ENCODE measurements at places on chromosomes 13 and 19.
A peak's percentile ranks its signal among the peaks of the same experiment; 100 is the strongest.

DNA sequence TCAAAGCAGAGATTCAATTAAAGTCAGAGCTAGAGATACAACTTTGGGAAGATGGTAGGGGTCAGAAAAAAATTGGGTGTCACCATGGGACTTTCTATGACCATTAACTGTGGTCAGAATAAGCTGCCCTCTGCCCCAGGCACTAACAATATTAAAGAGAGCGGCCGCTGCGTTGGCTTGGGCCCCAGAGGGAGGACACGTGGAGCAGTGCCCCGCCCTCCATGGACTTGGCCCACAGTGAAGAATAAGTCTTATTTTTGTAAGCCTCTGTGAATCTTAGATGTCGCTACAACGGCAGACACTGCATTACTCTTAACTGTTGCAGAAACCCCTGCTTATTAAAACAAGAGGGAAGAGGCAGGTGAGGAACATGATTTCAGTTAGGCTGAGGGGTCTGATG, 172.7 kb downstream of the UQCRFS1 start:
- DNase-seq = no peak

- peak; percentile 96 for DNase-seq
These were observed 21.5 kb downstream of the NFIC start for GRCh38 chr19:3387645-3388589.

GRCh38 chr13:72424059-72424458, 303.4 kb downstream of the MZT1 start:
- DNase-seq = no peak

GRCh38 chr13:113923376-113924063, 50.4 kb downstream of the C13orf46 start:
- no peak for DNase-seq

GRCh38 chr19:46722421-46723022, 5.6 kb upstream of the PRKD2 start:
- DNase-seq = no peak

All from NCI-H524 (cell line).